ENCODE measurements at places on chromosomes 12 and 14.

- H3K36me3 ChIP-seq = no peaks in the 10 kb centered on the region
- DNase-seq = peak; percentile 65
- no peaks in the 10 kb centered on the region for H3K27me3 ChIP-seq
- peak overlapping the region; percentile 99 for H3K27ac ChIP-seq
- peak overlapping the region; percentile 88 for H3K4me3 ChIP-seq
Observed at GRCh38 chr14:73784181-73784987, 67.2 kb upstream of the PTGR2 start.

DNA sequence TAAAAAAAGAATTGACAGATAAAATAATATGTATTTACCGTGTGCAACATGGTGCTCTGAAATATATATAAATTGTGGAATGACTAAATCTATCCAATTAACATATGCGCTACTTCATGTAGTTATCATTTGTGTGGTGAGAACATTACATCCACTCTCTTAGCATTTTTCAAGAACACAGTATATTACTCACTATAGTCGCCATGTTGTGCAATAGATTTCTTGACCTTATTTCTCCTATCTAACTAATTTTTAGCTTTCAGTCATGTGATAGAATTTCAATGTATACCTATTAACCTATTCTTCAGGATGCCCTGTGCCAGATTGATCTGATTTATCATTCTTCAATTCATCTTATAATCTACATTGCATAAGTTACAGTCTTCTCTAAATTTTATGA lies 178.6 kb downstream of the BCAT1 start:
- no peaks in the 10 kb centered on the region for H3K4me1 ChIP-seq
- no peak overlapping the region for H3K4me3 ChIP-seq

DNA sequence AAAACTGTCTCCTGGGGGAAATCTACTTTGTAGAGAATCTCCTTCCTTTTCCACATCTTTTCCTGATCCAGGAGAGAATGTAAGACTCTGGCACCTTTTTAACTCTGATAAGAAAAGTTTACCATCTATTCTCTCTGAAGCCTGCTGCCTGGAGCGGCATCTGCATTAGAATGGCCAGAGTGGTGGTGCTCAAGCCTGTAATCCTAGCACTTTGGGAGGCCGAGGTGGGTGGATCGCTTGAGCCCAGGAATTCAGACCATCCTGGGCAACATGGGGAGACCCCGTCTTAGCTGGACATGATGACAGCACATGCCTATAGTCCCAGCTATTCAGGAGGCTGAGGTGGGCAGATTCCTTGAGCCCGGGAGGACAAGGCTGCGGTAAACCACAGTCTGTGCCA lies 1.4 kb upstream of the CHFR start:
- H3K4me1 ChIP-seq = peaks cover 15% of the 10 kb centered on the region
- no peak for DNase-seq
- no peak overlapping the region for H3K4me3 ChIP-seq
- no peak overlapping the region for H3K27ac ChIP-seq

- no peak for DNase-seq
- no peaks in the 10 kb centered on the region for H3K27me3 ChIP-seq
- no peaks in the 10 kb centered on the region for H3K36me3 ChIP-seq
- H3K27ac ChIP-seq = no peak overlapping the region
Observed at GRCh38 chr12:82883394-82884355, 197.0 kb downstream of the TMTC2 start.

DNA sequence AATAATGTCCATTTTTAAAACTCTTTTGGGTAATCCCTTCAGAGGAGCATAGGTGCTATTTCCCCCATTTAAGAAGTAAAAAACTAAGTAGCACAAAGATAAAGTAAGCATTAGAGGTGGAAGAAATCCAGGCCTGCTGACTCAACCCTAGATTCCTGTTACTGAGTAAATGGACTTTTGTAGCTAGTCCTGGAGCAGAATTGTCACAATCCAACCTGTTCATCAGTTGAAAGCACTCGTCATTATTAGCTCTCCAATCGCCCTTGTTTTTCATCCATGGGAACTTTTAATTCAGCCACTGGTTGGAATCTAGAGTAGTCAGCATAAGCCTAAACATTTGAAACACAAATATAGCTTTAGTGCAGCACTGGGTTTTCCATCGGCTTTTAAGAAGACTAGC lies 139.5 kb upstream of the AMIGO2 start:
- H3K36me3 ChIP-seq = no peaks in the 10 kb centered on the region
- H3K4me1 ChIP-seq = peaks cover 11% of the 10 kb centered on the region
- no peak overlapping the region for H3K27ac ChIP-seq
- no peak for DNase-seq

GRCh38 chr12:121190523-121191031 lies 19.4 kb upstream of the P2RX4 start:
- H3K27ac ChIP-seq = peak overlapping the region; percentile 40
- H3K27me3 ChIP-seq = no peaks in the 10 kb centered on the region
- no peak for DNase-seq

- no peak overlapping the region for H3K27ac ChIP-seq
- DNase-seq = no peak
- H3K4me3 ChIP-seq = no peak overlapping the region
Observed at GRCh38 chr14:64734990-64735389, 30.8 kb downstream of the PLEKHG3 start.

- no peaks in the 10 kb centered on the region for H3K36me3 ChIP-seq
- no peak overlapping the region for H3K4me3 ChIP-seq
- no peak for DNase-seq
- H3K27me3 ChIP-seq = no peaks in the 10 kb centered on the region
- H3K27ac ChIP-seq = no peak overlapping the region
- H3K4me1 ChIP-seq = no peaks in the 10 kb centered on the region
Observed at GRCh38 chr12:124125203-124125871, 152.3 kb downstream of the ZNF664 start.

DNA sequence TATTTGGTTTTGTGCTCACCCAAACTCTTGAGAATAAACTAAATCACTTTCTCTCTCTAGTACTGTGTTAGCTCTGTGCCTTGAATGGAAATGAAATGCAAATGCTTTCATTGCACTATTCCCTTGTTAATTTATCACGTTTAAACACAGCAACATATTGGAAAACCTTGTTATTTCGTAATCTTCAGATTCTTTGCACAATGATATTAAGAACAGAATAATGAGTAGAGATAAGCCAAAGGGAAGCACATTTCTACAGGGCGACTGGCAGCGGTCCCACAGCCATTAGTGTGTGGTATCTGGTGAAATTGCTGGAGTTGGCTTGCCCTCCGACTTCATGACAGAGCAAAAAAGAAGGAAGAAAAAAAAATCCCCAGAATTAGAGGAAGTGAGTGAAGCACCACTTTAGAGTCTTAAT lies 166.1 kb upstream of the E2F7 start:
- peaks cover 24% of the 10 kb centered on the region for H3K4me1 ChIP-seq
- H3K36me3 ChIP-seq = no peaks in the 10 kb centered on the region
- no peaks in the 10 kb centered on the region for H3K27me3 ChIP-seq
- no peak overlapping the region for H3K4me3 ChIP-seq

DNA sequence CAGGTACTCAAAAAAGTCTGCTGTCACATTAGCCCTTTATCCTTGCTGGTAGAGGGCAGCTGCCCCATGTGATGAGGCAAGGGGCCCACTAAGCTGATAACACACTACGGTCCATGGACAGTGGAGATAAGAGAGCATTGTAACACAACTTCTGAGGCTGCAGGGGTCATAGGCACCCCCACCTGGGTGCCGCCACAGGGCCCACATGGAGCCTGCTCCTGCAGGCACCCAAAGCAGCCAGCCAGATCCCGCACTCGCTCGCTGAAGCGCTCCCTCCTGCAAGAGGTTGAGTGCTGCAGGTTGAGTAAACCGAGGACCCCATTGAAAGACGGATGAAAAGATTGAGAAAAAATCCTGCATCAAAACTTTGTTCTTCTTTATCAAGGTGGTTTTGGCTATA lies 566.3 kb upstream of the NOVA1 start:
- H3K36me3 ChIP-seq = no peaks in the 10 kb centered on the region
- no peaks in the 10 kb centered on the region for H3K27me3 ChIP-seq
- H3K4me3 ChIP-seq = no peak overlapping the region

GRCh38 chr12:62730649-62731048 lies 204.3 kb downstream of the PPM1H start:
- H3K36me3 ChIP-seq = no peaks in the 10 kb centered on the region
- no peaks in the 10 kb centered on the region for H3K27me3 ChIP-seq
- no peak for DNase-seq
- H3K4me1 ChIP-seq = peaks cover 36% of the 10 kb centered on the region

DNA sequence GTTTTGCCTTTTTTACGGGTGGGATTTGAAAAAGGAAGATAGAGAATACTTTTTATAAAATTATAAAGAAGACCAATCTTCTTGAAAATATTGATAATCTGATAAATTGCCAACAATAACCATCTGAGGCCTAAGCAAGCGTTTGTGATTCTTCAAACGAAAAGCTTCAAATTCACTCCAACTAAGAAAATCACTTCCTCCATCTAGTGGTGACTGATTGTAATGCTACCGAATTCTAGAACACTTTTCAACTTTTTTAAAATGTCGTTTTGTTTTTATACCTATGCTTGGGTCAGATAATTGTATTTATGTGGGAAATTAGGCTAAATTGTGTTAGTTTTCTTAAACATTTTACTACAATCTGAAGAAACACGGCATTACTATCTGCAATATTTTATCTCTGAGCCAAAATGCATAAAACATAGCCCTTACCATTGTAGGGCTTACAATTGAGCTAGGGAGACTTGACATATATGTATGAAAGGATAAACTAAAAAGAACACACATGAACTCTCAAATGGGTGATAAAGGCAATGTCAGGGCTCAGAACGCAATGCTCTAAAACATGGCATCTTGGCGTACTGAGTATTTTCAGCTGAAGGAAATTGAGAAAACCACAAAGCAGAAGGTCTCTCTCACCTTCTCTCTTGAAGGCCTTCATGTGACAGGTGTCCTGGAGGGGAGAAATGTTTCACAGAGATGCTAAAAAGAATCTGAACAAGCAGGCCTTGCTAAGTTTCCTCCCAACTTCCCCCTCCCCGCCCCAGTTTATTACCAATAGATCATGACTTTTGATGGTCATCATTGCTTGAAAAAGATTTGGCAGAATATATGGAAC lies 36.8 kb upstream of the G2E3 start:
- no peak overlapping the region for H3K27ac ChIP-seq
- no peaks in the 10 kb centered on the region for H3K36me3 ChIP-seq

Data from suprapubic skin (tissue), 4 donors.